Panc1 (cell line): ENCODE measurements at places on chromosomes 4 and X. TPM values are rescaled to one million over a fixed set of nuclear protein-coding genes. Genes with fewer than 3 reads are reported as not detected.

Gene DUX4
- total RNA-seq, result not detected

DNA sequence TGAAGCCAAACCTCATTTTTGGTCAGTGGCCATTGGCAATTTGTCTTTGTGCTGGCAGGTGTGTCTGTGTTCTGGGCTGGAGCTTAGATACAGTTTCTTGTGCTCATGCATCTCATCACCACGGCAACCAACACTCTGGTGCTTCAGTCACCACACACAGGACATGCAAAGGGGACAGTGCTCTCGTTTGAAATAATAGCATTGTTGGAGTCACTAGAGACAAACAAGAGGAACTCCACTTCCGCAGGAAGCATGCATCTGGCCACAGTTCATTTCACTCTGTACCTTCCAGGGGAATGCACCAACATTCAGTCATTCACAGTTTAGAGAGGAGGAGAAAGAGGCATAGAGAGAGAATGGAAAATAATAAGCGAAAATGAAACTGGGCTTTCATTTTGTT lies 267.4 kb downstream of the ANK2 start:
- no peak for DNase-seq

Gene FAAH2
- 0.10 TPM for total RNA-seq

- no peak for DNase-seq
Measured at GRCh38 chr4:78560296-78560963, 8.9 kb downstream of the ANXA3 start.

Gene MCF2
- 0.31 TPM for total RNA-seq

DNA sequence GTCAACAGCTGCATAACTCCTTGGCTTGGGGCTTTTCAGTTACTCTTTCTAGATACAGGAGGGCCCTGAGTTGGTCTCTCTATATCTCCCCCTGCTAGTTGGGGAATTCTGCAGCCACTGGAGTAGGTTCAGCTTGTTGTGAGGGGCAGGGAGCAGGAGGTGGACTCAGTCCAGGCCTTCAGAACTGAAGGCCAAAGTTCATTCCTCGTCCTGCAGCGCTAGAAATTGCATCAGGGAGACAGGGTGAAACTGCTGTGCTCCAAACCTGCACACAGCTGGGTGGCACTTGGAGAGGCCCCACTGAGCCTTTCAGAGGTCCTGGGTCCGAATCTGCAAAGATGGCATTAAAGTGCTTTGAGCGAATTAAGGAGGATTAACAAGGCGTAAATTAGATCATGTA lies 24.9 kb upstream of the TRIM60 start:
- no peak for DNase-seq

DNA sequence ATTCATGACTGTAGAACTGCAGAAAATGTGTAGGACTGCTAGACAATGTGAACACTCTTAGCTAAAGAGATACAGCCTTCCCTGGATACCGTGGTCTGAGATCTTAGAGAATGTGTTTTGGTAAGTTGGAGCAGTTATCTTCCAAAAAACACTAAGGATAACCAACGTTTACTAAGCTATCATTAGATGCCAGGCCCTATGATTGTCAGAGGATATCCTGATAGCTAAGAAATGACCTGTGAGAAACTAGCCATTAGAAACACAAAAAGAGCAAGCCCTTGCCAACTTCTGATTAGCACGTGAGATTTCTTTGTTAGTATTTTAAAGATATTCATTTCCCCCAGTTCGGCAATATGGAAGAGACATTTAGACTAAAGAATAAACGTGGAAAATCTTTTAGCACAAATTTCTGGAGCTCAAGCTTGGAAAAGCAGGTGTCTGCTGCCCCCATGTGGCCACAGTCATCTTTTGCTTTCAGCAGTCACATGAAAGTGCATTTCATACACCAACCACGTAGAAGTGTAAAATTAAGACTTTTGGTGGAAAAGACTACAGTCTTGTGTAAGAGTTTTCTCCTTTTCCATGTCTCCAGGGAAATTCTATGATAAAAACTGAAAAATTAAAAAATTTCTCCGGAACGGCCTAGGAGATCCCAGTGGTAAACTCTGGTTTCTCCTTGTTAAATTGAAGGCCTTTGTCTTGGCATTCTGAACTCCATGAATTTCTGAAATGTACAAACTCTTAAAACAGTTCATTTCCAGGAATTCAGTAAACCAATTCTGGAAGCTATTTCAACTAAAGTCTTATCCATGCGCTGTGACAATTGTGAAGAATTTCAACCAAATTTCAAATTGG lies 136.4 kb downstream of the ZNF674 start:
- DNase-seq, result peak; percentile 30

DNA sequence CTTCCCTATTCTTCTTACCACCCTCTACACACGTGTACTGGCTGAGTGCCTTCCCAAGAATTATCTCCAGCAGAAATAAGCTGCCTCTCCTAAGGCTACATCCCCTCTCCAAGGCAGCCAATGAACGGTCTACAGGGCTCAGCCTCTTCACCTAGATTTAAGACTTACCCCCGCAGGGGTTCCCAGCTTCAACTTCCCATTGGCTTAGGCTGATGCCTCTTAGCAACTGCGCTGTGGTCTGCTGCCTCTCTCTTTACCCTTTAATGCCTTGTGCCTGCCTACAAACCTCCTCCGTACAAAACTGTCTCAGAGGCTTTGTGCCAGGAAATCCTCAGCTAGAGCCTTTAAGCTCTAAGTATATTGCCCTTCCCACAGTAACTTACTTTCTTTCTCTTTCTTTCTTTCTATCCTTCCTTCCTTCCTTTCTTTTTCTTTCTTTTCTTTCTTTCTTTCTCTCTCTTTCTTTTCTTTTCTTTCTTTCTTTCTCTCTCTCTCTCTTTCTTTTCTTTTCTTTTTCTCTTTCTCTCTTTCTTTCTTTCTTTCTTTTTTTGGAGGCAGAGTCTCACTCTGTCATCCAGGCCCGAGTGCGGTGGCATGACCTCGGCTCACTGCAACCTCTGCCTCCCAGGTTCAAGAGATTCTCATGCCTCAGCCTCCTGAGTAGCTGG lies 15.1 kb upstream of the PIGA start:
- no peak for DNase-seq

- DNase-seq, result no peak
Measured at GRCh38 chr4:184259081-184259480, 41.4 kb upstream of the ENPP6 start.
